ENCODE measurements at places on chromosomes 16 and 17.

DNA sequence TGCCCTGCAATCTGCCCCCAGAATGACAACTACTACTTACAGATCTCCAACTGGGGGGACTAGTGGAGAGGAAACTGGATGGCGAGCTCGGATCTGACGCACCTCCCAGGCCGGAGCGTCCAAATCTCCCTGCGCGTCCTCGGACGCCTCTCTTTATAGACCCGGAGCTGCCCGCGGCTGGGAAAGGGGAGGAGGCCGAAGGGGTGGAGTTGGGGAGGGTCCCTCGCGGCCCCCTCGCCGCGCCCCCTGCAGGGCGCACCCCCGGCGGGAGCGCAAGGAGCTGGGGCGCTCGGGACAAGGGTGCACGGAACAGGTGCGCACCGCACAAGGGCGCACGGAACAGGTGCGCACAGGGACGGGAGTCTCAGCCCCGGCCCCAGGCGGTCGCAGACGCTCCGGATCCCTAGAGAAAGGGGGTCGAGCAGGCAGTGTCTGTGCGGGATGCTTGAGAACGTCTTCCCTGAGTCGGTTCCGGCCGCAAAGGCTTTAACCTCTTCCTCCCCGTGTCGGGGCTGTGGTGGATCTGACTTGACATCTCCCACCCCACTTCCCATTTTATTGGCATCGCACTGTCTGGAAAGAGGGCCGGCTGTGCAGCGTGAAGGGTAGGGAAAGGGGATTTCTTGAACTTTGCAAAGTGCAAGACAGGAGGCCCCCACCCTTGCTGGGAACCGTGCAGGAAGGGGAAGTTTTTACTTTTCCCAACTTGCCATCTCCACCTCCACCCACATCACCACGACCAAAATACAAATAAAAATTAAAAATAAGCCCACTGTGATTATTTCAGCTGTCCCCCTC, at the start of gene MYH11:
MYH11 (minus strand) TSS at position 128 of the 798 bp plus-strand sequence. CDS start 18,776 bp downstream, outside the sequence.
- no peak for DNase-seq

GRCh38 chr17:42431758-42432161, 8.7 kb upstream of the CAVIN1 start:
- DNase-seq, result no peak

- no peak for DNase-seq
Observed at GRCh38 chr16:51383909-51384308, 232.8 kb upstream of the SALL1 start.

DNA sequence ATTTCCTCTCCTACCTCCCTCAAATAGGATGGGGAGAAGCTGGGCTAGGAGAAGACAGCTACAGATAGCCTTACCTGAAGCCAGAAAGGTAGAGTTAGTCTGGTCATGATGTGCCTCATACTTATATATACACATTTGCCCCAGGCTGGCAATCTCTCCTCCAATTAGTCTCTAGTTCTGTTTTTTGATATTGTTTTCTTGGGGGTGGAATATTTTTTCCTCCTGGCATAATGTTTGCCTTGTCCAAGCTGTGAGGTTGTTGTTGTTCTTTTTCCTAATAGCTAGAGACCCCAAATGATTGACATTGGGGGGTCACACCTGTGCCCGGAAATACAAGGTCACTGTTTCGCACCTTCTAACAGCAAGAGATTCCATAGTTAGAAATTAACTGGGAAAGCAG, at the start of gene UMOD:
UMOD (minus strand) TSS at position 101 of the 400 bp plus-strand sequence. CDS start 1,978 bp downstream, outside the sequence.
- DNase-seq, result no peak

DNA sequence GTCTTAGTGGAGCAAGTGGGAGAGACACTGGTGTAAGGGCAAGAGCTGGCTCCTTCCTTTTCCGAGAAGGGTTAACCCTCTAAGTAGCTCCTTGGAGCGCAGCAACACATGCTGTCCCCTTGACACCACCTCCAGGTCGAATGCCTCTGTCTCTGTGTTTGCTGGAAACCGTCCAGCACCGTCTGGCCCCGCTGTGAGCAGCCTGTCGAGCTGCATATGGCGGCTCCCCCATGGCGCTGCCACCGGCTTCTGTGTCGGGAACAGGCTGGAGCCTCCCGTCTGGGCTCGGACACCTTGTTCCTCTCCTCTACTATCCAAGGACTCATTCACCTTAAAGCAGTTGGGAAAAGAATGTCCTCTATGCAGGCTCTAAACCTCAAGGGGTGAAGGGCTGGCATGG, 28.9 kb upstream of the WSCD1 start:
- DNase-seq, result no peak

DNA sequence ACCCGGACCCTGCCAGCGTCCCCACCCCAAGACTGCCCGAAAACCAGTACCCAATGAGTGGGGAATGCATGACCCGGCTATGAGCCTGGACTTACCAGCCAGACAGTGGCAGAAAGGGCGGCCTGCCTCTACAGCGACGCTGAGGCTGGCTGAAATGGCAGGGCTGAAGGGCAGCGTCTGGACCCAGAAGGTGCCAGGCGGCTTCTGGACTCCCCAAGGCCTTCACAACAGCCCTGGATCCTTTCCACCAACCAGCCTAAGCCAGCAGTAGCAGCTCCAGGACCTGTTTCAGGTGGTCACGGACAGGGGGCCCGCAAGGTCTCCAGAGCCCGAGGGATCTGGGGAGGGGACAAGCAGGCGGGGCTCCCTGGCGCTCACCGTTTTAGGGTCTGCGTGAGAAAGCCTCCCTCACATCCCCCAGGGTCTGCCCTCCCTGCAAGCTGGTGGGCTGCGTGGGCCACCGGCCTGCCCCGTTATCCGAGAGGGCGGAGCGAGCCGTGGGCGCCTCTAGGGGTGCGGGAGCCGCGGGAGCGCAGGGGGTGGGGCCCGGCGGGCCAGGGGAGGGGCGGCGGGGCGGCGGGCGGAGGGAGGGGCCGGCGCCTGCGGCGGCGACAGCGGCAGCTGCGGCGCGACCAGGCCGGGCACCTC, at the start of gene RIPOR1:
RIPOR1 (plus strand) TSS at position 608 of the 648 bp plus-strand sequence. CDS start 9,618 bp downstream, outside the sequence.
- no peak for DNase-seq

GRCh38 chr16:70466805-70467076, 12.3 kb downstream of the FCSK start:
- DNase-seq, result no peak

GRCh38 chr16:2213817-2214718, 572 bp downstream of the PGP start:
- no peak for DNase-seq

DNA sequence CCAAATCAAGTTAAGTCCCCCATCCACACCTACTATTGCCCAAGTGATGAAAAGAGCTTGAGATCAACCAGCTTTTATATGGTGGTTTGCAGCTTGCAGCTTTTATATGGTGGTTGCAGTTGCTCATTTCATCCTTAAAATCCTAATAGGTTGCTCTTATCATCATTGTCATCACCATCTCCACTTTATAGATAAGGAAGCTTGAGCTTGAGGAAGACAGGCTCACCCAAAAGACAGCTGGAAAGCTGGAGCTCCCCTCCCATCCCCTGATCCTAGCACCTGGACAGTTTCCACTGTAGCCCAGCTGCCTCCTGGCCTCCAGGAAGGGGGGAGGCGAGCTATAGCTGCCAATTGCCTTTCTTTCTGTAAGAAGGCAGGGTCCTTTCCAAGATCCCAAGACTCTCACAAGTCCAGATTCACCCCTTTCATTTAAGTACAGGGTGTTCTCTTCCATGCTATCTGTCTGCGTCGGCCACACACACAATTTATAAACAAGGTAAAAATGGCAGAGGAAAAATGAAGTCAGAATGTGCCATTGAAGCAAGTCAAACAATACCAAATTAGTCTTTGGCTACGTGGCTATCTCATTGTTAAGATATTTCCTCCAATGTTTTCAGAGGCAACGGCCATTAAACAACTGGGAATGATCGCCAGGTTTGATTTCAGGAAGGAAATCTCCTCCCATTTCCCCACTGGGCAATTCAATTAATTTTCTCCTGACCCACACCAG, 63.3 kb downstream of the PECAM1 start:
- no peak for DNase-seq

GRCh38 chr16:68627951-68628425, 17.1 kb upstream of the CDH3 start:
- DNase-seq, result no peak

DNA sequence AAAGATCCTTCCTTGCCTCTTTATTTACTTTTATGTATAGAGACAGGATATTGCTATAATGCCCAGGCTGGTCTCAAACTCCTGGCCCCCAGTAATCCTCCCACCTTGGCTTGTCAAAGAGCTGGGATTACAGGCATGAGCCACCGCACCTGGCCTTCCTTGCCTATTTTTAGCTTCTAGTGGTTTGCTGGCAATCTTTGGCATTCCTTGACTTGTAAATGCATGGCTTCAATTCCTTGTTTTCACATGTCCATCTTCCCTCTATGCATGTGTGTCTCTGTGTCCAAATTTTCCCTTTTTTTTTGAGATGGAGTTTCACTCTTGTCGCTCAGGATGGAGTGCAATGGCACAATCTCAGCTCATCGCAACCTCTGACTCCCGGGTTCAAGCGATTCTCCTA, 22.5 kb downstream of the HEXIM2 start:
- DNase-seq, result no peak

DNA sequence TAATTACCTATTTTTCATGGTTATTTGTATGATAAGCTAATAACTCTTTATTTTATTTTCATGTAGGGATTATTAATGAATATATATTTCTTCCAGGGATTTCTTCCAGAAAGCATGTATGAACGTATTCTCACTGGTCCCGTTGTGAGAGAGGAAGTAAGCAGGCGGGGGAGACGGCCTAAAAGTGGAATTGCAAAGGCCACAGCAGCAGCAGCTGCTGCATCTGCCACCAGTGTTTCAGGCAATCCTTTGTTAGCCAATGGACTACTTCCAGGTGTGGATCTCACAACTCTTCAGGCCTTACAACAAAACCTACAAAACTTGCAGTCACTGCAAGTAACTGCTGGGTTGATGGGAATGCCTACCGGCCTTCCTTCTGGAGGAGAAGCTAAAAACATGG, 110.3 kb upstream of the RBL2 start:
- no peak for DNase-seq

- no peak for DNase-seq
Observed at GRCh38 chr17:34537445-34537844, 41.9 kb upstream of the TMEM132E start.

DNA sequence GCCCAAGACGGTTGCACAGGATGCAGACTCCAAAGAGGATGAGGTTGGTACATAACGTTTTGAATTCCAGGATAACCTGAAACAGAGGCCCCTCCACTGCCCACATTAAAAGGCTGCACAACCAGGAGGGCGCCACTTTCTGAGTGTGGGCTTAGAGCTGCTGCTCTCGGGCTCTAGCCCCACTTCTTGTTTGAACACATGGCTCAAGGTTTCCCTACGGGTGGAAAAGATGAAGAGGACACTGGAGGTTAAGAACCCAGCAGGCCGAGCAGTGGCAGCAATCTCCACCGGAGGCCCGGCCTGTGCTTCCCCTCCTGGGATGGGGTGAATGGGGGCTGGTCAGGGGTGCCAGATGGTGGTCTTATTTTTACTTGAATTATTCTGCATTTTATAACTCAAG, 8.0 kb upstream of the TRAP1 start:
- no peak for DNase-seq

GRCh38 chr17:16622540-16623277, 30.9 kb downstream of the ZNF624 start:
- no peak for DNase-seq

GRCh38 chr17:58321571-58322525, 6.7 kb downstream of the TSPOAP1 start:
- DNase-seq, result no peak

DNA sequence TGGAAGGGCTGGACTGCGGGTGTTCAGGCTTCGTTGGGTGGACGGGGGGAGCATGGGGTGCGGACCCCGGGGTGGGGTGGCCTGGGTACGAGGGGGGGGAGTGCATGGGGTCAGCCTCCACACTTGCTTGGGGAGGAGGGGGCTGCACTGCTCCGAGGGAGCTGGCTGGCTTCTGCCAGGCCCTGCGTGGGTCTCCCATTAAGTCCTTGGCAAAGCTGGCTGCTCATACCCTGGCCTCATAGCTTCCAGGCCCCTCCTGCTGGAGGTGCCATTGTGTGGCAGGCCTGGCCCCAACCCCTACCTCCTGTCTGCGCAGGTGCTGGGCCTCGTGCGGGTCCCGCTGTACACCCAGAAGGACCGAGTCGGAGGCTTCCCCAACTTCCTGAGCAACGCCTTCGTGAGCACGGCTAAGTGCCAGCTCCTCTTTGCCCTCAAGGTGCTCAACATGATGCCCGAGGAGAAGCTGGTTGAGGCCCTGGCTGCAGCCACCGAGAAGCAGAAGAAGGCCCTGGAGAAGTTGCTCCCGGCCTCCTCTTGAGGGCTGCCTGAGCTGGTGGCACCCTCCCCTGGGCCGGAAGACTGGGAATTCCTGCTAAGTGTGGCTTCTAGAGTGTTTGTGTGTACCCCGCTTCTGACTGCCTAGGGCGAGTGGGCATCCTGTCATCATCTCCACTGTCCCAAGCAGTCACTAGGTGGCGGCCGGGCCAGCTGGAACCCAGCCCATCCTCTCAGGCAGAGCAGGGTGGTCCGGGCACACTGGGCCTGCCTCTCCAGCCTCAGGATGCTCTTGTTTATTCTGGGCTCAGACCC, 1.5 kb downstream of the NUDT16L1 start:
- no peak for DNase-seq

DNA sequence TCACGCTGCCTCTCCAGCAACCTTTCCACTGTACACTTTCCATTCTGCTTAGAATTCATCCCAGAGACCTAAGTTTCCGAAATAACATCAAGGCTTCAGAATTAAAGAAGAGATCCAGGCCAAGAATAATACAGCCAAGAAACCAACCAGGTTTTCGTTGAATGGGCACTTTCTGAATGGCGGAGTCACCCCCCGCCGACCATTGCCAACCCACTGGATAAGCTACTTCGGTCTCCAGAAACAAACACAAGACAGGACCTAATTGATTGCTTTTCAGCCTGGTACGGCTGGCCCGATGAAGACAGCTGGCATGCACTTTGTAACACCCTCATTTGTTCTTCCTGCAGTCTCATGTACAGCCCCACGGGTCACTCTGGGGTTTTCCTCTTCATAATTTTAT, 308.1 kb upstream of the ZFHX3 start:
- DNase-seq, result no peak

GRCh38 chr17:77174928-77175661, 34.3 kb downstream of the SEC14L1 start:
- DNase-seq, result no peak

- no peak for DNase-seq
Observed at GRCh38 chr17:34675605-34676004, 96.2 kb downstream of the TMEM132E start.

DNA sequence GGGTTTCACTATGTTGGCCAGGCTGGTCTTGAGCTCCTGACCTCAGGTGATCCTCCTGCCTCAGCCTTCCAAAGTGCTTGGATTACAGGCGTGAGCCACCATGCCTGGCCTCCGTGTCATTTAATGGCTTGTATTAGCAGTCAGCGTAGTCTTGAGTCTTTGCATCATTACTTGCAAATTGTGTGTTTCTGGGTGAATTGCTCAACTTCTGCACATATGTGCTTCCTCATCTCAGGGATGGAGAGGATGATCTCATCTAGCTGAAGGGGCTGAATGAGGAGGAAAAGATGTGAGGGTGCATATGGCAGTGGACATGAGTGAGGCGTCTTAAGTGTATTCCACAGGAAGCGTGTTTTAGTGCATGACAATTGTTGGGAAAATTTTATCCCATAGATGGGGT, 155.8 kb downstream of the SNX29 start:
- DNase-seq, result no peak

- no peak for DNase-seq
Observed at GRCh38 chr17:57004944-57005579, 27.1 kb downstream of the SCPEP1 start.

All from cortex of kidney (tissue), 1 donor.